ENCODE measurements at places on chromosomes 13 and 19.

DNA sequence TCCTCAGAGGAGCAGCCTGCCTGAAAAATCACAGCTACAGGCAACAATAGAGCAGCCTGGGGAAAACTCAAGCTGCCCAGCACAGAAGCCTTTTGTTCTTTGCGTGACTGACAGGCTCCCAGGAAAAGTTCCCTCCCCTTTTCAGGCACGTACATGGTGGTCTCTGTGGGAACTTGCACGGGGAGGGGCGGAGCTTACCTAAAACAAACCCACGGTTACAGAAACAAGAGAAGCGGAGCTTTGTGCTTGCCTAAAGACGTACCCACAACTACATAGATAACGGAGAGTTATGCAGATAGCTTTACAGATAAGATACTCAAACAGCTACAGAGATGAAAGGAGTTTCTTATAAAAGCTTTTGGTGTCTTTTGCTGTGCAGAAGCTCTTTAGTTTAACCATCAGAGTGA, 11.4 kb downstream of the ETFB start:
- no peak for DNase-seq

GRCh38 chr19:33670398-33670797, 48.6 kb downstream of the CHST8 start:
- DNase-seq, result no peak

DNA sequence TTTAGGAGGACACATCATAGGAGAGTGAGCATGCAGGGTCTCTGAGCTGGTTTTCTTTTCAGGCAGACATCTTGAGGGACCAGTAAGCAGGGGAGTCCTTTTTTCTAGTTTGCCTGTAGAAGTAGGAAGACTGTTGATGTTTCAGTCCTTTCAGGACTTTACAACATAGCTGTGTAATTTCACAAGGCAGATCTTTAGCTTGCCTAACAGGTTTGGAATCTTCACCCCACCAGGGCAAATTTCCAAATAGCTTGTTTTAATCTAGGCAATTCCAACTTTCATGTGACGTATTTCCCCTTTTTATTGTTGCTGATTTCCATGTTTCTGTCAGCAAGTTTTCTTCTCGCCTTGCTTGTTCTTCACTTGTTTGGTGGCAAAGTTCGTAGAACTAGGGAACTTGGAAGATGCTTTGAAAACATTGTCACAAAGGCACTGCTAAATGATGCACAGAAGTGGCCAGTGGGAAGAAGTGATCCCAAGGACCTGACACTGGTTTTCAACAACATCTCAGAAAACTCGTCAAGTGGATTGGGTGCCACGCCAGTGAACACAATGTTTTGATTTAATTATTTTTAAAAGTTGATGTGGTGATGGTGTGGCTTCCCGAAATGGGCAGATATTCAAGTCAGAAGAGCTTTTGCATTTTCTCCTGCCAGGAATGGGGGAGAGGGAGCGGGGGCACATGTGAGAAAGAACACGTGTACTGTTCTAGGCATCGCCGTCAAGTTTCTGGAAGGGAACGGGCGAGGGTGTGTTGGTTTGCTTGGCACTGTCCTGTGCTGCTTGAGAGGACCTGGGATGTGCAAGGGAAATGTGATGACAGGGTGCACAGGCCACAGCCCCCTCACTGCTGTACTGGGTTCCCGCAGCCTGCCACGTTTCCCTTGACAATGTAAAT, 418.6 kb downstream of the OXGR1 start:
- DNase-seq, result no peak

- DNase-seq, result no peak
Measured at GRCh38 chr19:50875795-50876422, 2.7 kb downstream of the KLK2 start.
